ENCODE measurements at places on chromosomes 7 and 10. TPM values are rescaled to one million over a fixed set of nuclear protein-coding genes. Genes with fewer than 3 reads are reported as not detected.

The MALRD1 gene
- not detected for total RNA-seq

The KLF14 gene
- not detected for total RNA-seq

The SLC13A1 gene
- total RNA-seq, result not detected

The NAPEPLD gene
- 7.5 TPM for total RNA-seq

The GPC2 gene
- total RNA-seq, result 2.8 TPM

The TPK1 gene
- total RNA-seq, result 0.27 TPM

All from M059J (cell line).